Activated B cell treated with CpG ODN at 0.5 μM for 24 hours (primary cell): ENCODE measurements at places on chromosomes 7 and 10. TPM values are rescaled to one million over a fixed set of nuclear protein-coding genes. Genes with fewer than 3 reads are reported as not detected.

DNA sequence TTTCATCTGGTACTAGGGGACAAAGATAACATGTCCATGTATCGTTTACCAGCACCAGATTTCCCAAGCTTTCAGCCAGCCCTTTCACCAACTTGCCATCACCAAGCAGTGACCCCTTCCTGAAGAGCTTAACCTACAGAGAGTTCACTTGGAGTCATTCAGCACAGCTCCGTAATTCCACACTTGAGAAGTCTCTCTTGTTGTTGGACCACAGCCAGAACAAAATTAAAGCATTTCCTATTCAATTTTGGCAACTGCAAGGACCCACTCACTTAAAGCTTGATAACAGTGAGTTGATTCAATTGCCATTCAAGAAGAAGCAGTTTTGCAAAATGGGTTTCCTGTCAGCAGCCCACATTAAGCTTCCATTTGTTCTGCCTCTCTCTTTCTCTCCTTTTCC, 88.5 kb upstream of the LRRTM3 start:
- DNase-seq: no peak

GRCh38 chr7:127252377-127252713, 396 bp downstream of the GRM8 start:
- DNase-seq: no peak

DNA sequence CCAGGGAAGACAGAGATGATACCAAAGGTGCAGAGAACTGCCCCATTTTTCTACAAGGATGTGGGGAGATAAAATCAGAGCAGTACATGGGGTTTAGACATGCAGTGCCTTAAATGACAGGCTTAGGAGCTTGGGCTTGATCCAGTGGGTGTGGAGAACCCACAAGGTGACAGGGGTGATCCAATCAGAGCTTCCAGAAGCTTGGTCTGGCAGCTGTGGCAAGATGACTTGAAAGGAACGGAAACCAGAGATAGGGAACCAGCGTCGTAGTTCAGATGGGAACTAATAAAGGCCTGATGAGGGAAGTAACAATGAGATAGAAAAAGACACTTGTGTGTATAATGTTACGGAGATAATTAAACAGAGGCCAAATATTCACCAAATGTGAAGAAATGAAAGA, 80.7 kb downstream of the SLC37A3 start:
- no peak for DNase-seq

- no peak for DNase-seq
Measured at GRCh38 chr7:76430211-76430610, 5.5 kb downstream of the ZP3 start.

- no peak for DNase-seq
Measured at GRCh38 chr7:94252971-94253370, 141.7 kb upstream of the COL1A2 start.

DNA sequence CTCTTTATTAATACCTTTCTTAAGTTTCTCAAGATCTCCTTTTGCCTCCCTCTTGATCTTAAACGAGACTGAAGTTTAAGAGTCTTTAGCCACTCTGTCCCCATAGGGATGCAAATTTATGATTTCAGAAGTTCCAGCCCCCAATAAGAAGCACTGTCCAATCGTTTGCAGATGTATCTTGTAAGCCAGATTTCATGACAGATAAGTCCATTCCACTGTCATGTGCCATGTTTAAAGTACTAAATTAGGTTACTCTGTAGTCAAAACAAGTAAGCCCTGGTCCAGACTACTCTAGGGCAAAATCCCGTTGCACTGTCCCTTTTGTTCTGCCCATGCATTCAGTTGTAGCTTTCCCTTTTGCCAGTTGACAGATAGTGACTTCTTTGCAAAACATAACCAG, 157.2 kb upstream of the KAT6B start:
- no peak for DNase-seq

DNA sequence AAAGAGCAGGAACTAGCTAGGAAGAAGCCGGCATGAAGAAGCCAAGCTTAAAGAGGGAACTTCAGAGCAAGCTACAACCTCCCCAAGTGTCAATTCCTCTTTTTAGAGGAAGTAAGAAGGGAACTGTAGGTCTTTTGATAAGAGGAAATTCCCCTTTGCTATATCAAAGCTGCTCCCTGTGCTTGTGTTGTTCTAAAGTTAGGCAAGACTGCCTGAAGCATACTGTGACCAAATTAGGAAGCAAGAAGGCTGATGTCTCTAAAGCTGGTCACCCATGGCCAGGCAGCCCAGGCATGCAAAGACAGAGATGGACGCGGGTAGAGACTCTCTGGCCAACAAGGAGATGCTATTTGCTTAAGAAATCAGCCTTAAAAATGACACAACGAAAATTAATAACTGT, 87.9 kb downstream of the RNF216 start:
- no peak for DNase-seq

DNA sequence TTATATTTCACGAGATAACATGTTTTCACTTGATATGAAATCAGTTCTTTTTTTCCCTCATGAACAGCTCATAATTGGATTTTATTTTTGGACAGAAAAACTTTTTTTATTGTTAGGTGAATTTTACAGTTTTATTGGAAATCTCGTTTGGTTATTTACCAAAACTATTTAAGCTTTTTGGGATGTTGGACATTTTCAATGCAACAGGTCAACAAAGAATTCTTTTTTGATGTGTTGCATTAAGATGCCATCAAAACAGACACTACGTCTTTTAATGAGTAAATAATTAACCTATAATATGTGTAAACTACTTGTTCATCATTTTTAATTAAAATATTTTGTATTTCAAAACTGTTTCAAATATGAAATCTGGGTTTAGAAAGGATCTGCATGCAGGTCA, 5.3 kb downstream of the KMT2E start:
- DNase-seq: no peak

DNA sequence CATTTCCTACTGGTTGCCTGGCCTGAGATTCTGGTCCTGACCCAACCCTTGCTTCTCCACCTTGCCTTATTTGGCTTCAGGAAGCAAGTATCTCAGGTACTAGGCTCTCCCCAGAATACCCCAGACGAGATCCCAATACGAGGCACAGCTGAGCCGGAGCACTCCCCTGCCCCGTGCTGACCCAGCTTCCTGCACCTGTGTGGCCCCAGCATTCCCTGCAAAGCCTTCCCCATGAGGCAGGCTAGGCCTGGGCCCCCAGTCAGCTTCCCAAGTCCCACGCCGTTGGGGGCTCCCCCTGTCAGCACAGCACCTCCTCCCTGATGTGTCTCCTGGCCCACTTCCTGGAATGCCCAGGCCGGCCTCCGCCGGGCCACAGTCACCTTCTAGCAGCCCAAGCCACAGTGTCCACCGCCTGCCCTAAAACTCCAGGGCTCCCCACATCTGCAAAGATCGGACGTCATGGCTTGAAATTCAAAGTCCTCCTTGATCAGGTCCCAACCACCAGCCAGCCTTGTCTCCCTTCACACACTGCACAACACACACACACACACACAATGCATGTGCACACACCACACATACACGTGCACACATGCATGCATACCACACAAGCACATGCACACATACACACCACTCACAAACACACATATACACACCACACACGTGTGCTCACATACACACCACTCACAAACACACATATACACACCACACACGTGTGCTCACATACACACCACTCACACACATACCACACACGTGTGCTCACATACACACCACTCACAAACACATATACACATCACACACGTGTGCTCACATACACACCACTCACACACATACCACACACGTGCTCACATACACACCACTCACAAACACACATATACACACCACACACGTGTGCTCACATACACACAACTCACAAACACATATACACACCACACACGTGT, 78.9 kb upstream of the FOXK1 start:
- no peak for DNase-seq

GRCh38 chr7:27068259-27068658, 27.5 kb downstream of the HOXA1 start:
- no peak for DNase-seq

- no peak for DNase-seq
Measured at GRCh38 chr10:122618461-122619165, 58.1 kb downstream of the DMBT1 start.

GRCh38 chr10:47449979-47450378, 33.9 kb downstream of the ANXA8 start:
- no peak for DNase-seq

DNA sequence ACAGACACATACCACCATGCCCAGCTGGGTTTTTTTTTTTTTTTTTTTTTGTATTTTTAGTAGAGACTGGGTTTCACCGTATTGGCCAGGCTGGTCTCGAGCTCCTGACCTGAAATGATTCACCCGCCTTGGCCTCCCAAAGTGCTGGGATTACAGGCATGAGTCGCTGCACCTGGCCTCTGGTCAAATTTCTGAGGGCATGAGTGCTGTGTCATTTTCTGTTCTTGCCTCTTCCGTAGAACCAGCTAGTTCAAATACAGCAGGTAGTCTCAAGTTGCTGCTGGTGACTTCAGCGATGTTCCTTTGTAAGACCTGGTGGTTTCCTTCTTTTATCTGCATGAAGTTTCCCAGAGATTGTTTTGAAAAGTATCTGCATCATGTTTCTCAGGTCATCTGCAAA, 134.8 kb upstream of the SHH start:
- DNase-seq: no peak

DNA sequence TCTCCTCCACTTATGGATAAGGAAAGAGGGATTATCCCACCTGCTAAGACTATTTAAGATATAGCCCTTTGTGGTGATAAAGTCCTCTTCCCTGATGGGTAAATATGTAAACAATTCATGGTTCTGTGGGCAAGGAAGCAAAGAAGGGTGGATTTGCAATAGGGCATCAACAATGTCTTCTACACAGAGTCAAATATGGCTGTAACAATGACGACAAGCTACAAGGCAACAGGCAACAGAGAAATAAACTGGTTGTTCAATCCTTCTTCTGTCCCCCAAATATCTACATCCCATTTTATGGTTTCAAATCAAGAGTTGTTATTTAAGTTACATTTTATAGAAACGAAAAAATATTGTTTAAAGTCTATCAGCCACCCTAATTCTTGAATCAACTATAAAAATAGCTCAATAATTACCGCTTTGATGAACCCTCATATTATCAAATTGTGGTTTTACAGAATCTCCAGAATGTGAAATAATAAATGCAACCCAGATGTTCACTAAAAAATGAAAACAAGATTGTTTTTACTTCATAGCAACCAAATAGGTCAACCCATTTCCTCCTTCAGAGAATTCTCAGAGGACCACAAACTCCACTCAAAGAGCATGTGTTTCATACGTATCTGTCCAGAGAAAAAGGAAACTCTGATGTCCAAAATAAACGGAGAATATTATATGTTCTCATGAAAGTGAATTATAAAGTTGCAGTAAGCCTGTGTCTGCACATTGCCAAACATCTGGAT, 13.8 kb downstream of the CYTH3 start:
- no peak for DNase-seq

GRCh38 chr7:30091987-30092386, 42.8 kb upstream of the MTURN start:
- no peak for DNase-seq

DNA sequence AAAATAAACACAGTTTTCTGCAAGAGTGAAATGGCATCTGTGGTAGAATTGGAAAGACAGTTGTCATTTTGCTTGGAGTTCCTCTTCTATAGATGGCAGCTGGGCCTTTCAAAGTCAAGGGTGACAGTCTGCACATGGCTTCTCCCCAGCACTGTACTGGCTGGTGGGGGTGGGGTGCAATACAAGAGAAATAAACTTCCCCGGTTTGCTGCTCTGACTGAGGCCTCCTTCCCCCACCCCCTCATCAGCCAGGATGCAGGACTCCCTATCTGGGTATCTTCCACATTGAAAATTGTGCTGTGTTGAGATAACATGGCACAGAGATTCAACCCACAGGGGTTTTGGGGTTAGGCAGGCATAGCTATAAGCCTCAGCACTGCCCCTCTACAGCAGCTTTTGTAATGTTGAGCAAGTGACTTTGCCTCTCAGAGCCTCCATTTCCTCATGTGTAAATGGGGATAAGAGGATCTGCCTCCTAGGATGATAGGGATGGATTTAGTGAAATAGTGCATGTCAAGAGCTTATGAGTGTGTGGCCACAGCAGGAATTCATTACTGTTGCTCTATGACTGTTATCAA, 85.8 kb upstream of the WDR11 start:
- DNase-seq: no peak

DNA sequence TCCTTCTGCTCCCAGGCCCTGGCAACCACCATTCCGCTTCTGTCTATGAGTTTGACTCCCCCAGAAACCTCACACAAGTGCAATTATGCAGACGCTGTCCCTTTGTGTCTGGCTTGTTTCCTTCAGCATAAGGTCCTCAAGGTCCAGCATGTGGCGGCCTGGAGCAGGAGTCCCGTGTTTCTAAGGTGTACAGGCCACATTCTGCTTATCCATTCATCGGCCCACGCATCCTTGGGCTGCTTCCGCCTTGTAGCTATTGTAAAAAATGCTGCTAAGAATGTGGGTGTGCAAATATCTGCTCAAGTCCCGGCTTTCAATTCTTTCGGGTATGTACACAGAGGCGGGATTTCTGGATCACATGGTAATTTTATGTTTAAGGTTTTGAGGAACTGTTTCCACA, 38.2 kb downstream of the ESYT2 start:
- DNase-seq: no peak

DNA sequence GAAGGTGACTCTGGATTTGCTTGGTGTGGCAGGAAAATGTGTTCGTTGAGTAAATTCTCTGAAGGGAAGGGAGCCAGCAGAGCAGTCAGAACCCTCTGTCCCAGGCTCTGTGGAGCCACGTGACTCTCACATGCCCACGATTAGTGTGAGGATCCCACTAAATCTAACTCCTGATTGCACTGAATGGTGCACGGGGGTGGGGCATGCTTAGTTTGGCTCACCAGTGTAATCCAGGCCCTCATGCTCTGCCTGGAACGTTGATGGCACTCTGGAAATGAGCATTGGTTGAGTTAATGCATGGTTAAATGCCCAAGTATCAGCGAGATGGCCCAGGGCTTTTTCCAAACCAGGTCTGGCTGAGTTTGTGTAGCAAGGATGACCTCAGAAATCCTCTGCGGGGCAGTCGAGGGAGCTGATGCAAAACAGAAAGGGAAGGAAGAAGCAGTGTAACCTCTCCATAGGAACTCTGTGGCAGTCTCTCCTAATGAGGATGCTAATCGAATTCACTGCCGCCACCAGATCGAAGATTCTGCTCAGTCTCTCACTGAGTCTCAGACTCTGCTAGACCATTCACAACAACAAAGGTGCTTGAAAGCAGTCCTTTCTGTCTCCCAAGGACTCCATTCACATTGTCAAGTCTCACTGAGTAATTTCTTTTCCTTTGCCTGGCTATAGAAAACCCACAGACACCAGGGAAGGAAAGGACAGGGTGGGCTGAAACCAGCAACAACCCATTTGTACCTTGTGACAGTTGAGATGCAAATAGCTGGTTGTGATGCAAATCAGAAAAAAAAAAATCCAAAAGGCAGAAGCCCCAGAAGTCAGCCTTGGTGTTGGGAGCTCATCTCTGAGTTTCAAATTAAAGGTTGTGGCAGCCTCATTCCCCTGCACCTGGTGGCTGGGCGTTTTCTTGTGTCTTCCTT, 98.1 kb downstream of the C10orf105 start:
- no peak for DNase-seq

GRCh38 chr10:44511601-44512000, 126.7 kb upstream of the CXCL12 start:
- DNase-seq: no peak

C7orf33 gene
- not detected in 2 replicates for total RNA-seq

CEP55 gene
- total RNA-seq: 0.95 and 1.6 TPM in 2 replicates

NEURL1 gene
- total RNA-seq: 0.61 and 0.93 TPM in 2 replicates

ZFYVE27 gene
- 45.3 and 65.7 TPM in 2 replicates for total RNA-seq

AOC1 gene
- total RNA-seq: not detected in 2 replicates

HMX2 gene
- total RNA-seq: 0.13 TPM in 1 of 2 replicates, not detected in the other

LRRC18 gene
- total RNA-seq: not detected in 2 replicates

C10orf62 gene
- not detected in 2 replicates for total RNA-seq

CPED1 gene
- 0.09 and 0.42 TPM in 2 replicates for total RNA-seq

SEMA3E gene
- not detected in 2 replicates for total RNA-seq

SFTPA2 gene
- total RNA-seq: not detected in 2 replicates

MYL10 gene
- total RNA-seq: not detected in 2 replicates

ADCY1 gene
- 0.10 TPM in 1 of 2 replicates, not detected in the other for total RNA-seq
